ENCODE measurements at places on chromosomes 7 and 10.

DNA sequence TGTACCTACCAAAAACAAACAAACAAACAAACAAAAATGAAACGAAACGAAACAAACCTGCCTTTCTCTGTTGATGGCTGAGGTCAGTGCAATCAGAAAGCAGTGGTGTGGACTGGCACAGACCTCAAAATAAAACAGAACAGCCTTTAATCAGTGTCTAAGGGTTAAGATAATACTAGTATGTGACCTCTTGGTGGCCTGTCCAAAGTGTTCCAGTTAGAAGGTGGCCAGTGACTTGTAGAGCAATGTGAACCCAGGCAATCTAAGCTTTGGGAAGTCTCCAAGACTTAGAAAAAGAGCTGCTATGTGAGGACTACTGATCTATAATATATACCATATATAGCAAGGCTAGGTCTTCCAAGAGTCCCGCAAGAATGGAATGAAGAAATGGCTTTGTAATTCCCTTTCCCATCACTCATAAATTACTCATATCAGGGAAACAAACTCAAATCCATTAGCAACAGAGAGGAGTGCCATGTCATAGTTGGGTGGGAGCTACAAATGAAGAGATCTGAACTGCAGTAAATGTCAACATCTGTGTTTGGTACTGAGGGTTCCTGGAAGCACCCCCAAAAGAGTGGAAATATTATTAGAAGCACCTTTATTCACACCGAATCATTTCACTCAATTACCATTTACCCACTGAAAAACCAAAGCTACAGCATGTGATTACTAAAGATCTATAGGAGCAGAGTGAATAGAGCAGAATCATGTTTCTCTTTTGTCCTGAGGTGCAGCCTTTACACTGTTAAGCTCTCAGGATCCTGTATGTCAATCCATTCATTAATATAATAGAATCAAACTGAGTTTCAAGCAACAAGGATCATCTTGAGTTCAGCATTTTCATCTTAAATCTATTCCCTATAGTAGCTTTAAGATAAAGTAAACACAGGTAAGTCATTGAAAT lies 28.0 kb downstream of the ABLIM1 start:
- no peak for DNase-seq

- no peak for DNase-seq
Observed at GRCh38 chr7:13743226-13743625, 246.2 kb downstream of the ETV1 start.

DNA sequence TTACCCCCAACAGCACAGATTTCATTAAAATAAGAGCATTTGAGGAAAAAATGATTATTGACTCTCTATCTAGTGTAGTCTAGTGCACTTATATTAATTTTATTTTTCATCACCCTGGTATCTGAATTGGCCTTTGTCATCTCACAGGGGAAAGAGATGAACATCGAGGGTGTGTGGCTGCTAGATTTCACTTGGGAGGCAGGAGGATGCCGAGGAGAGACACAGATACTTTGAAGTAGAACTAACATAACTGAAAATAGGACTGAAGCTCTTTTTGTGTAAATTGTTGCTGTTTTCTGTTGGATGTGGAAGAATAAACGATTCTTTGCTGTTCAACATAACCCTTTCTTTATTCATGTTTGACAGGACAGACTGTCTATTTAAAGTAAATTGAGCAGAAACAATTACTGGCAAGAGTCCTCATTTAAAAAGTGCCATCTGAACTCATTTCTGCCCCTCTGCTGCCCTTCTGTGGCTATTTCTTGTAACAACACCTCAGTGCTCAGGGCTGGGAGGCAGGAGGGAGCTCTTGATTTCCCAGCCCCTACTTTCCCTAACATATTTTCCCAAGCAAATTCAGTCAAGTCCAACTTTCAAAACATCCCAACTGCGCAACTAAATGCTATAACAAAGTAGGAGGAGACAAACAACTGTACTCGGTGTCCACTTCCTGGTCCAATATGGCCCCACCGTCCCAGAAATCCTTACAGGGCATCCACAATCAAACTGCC lies 15.6 kb downstream of the LYZL1 start:
- peak; percentile 37 for DNase-seq

GRCh38 chr7:120703585-120704240 lies 154.2 kb downstream of the TSPAN12 start:
- no peak for DNase-seq

DNA sequence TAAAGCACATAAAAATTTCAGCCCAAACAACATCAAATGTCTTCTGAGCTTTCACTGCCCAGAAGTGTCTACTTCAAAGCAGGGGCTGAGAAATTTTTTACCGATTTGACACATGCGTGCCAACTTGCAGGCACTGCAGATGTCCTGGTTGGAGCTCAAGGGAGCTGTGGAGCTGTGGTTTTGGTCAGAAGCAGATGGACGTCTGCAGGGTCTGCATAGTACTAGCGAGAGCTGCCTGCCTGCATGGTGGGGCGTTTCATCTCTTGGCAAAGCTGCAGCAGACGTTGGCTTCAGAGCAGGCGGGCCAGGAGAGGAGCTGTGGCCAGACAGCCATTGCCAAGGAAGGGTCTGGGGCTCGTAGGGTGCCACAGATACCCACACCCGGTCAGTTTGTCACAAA lies 296.7 kb downstream of the GLRX3 start:
- DNase-seq: no peak

GRCh38 chr10:30704026-30704600 lies 74.6 kb upstream of the LYZL2 start:
- DNase-seq: no peak

DNA sequence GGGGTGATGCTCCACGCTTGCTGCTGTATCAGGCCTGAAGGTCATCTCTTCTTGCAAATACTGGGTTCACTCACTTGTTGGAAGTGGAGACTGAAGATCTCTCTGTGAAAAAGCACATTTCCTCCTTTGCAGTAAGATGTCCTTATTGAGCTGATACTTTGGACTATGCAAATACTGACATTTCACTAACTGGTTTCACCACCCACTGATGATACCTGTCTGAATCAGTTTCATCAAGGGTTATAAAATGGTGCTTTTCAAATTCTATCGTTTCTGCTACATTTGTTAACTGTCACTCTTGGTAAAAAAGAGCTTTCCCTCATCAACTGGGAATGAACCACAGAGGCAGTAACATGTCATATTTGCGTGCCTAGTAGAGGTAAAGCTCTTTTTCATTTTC lies 35.5 kb downstream of the RAB19 start:
- no peak for DNase-seq

DNA sequence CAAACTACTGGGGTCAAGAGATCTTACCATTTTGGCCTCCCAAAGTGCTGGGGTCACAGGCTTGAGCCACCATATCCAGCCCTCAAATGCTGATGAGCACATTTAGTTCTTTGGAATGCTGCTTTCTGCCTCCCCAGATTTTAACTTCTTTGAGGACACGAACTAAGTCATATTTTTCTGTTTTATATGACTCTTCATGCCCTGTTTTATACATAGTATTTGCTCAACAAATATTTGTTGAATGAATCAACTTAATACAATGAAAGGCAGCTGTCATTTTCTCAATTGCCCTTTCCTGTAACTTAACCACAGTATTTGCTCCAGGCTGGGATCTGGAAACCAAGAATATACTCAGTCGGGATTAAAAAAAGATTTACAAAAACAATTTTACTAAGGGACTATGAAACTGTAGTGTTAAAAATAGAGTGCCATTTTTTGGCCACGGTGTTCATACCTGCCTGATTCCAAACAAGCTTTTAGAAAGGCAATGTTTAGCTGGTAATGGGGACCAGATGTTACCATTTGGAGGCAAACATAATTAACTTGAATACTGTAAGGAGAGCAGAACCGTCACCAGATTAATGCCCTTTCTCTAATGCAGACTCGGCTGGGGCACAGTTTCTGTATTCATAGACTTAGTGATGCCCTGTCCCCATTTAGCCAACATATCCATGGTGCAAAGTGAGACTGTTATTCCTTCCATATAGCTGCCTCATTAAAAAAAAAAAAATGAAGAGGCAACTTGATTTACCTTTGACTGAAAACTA lies 117.6 kb downstream of the NRP1 start:
- no peak for DNase-seq

GRCh38 chr10:3867454-3868270 lies 82.7 kb upstream of the KLF6 start:
- DNase-seq: no peak

DNA sequence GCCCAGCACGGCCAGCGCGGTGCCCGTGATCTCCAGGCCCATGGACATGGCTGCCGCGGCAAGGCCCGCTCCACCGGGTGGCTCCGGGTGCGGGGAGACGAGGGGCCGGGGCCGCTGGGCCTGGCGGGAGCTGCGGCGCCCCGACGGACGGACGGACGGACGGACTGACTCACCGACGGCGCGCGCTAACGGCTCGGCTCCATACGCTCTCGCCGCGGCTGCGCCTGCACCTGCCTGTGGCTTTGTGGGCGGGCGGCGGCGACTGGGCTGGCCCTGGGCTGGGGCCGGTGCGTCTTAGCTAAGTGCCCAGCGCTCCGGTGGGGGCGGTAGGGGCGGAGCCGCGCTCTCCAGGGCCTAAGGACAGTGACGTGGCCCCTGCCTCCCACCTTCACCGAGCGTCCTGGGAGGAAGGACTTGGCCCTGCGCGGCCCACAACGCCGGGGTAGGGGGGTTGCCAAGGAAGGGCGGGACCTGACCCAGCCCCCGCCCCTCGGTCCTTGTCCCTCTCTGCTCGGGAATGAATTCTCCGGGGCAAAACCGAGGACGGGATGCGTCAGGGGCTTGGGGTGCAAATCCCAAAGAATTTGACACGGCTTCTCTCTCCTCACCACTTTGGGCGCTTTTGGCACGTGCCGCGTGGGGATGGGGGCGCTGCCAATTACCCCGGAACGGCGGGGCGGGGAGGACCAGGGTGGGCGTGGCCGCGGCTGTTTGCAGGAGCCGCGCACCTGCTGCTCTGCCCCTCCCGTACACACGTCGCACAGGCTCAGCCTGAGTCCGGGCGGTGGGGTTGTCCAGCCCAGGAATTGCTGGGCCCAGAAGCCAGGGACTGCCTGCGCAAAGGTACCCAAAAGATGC lies at the start of gene CLDN3:
CLDN3 (minus strand) TSS at position 269 of the 858 bp plus-strand sequence; CDS start at position 48, 221 bp downstream.
- no peak for DNase-seq

- DNase-seq: no peak
Observed at GRCh38 chr7:2959103-2959680, 84.5 kb downstream of the CARD11 start.

DNA sequence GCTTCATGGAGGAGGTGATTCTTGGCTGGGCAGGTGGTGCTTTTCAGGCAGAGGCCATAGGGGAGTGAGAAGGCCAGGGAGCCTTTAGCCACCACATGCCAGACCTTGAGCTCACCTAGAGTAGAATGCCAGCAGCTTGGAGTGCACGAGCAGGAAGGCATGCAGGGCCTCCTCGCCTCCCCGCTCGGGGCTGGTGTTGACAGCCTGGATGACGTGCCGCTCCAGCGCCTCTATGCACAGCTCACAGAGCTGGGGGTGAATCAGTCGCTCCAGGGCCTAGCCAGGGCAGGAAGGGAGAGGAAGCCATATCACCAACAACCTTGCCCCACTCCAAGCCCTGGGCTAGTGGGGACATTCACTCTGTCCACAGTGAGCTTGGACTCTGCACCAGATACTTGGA lies 15.7 kb downstream of the HPS1 start:
- DNase-seq: no peak

GRCh38 chr7:122887848-122888247 lies 1.6 kb upstream of the CADPS2 start:
- no peak for DNase-seq

DNA sequence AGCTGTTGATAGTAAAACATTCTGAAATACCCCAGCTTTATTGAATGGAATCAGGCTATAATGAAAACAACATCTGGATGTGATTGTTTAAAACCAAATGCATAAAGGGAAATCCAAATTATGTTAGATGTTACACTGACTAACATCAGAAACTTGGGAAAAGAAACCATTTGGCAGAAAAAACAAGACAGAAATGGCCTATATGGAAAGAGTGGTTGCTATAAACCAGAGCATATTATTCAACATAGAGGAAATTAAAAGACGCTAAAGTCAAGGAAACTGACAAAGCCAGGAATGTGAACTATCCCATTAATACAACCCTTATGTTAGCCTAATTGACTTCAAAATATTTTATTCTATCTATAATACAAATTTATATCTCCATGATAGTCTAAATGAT lies 53.0 kb upstream of the CABCOCO1 start:
- no peak for DNase-seq

DNA sequence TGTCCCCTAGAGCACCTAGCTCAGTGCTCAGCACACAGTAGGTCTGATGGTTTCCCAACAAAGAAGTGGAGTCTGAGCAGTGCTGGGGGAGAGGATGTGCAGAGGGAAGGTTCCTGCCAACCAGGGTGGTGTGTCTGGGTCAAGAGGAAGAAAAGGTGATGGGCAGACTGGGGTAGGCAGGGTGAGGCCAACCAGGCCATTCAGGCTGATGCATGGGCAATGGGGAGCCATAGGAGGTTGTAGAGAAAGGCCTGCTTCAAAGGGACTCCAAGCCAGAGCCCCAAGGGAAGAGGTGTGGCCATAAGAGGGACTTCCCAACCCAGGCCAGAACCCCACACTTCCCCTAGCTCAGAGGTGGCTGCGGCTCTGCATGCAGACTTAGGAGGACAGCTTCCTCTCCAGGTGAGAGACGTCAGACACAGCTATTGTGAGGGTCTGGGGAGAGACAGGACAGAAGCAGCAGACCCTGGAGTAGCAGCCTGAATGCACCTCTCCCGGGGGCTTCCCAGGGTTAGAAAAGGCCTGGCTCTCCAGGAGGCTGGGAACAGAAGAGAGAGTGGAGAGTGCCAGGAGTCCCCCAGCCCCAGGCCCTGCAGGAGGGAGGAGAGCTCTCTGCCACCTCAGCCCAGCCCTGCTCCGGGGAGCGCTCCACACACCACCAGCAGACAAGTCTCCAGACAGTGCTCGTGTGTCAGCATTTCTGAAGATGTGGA lies 87.4 kb upstream of the ZMIZ1 start:
- no peak for DNase-seq

DNA sequence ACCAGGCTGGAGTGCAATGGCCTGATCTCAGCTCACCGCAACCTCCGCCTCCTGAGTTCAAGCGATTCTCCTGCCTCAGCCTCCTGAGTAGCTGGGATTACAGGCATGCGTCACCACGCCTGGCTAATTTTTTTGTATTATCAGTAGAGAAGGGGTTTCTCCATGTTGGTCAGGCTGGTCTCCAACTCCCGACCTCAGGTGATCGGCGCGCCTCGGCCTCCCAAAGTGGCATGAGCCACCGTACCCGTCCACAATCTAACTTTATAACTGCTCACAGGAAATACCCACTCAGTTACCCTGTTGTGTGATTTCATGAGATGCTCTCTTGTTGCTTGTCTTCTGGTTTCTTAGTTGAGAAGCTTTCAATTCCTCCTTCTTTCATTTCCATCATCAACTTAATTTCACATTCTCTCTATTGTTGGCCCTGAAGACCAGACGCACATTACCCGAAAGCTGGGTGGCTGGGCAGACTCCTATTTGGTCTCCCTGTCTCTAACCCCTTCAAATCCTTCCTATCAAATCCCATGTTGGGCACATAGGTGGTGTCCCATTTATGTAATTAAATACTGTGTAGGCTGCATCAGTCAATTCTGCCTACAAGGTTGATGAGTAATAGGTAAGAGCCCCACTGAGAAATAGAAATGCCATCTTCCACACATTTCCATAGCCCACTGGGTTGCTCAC lies 1.1 kb upstream of the GSTO2 start:
- no peak for DNase-seq

Data from KG1 (cell line).